ENCODE measurements at places on chromosomes 4 and X.

DNA sequence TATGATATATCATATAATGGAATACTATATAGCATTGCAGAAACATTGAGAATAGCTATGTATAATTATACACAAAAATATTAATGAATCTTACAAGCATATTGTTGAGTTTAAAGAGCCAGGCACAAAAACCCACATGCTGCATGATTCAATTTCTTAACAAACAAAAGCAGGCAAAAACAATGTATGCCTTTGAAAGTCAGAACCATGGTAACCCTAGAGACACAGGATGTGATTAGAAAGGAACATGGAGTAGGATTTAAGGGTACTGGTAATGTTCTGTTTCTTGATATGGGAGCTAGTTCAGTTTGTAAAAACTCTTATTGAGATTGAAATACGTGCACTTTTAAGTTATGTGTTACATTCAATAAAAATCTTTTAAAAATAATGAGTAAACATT, 21.5 kb downstream of the CXCL8 start:
- no peak for DNase-seq

DNA sequence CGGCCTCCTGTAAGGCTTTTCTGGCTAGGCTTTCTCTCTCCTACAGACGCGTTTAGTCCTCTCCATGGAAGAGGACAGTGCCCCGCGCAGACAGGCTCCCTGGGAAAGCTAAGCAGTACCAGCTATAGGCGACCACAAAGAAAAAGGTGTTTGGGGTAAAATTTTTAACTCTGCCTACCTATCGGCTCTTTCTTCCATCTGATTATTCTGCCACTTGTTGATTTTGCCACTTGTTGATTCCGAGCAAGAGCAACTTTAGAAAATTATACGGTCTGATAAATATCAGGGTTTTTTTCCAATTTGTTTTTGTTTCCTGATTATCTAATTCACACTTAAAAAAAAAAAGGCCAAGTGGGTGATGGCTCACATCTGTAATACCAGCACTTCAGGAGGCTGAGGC, 1600.5 kb upstream of the TENM3 start:
- no peak for DNase-seq

DNA sequence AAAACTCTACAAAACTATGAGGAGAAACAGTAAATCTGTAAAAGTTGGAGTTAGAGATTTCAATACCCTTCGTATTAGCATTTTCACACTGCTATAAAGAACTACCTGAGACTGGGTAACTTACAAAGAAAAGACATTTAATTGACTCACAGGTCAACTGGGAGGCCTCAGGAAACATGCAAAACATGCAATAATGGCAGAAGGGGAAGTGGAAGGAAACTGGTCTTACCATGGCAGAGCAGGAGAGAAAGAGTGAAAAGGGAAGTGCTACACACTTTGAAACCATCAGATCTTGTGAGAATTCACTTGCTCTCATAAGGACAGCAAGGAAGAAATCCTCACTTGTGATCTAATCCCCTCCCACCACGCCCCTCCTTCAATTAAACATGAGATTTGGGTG, 949.9 kb downstream of the TECRL start:
- no peak for DNase-seq

DNA sequence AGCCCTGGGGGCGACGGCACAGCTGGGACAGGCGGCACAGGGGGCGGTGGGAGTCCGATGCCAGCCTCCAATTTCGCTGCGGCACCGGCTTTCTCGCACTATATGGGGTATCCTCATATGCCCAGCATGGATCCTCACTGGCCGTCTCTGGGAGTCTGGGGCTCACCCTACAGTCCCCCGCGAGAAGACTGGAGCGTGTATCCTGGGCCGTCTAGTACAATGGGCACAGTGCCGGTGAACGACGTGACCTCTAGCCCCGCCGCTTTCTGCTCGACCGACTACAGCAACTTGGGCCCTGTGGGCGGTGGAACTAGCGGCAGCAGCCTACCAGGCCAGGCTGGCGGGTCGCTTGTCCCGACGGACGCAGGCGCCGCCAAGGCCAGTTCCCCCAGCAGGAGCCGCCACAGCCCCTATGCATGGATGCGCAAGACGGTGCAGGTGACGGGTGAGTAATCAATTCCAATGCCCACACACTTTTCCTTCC, 500 bp downstream of the CDX4 start:
- no peak for DNase-seq

GRCh38 chrX:40145001-40145922, 47.5 kb upstream of the BCOR start:
- DNase-seq, result no peak

DNA sequence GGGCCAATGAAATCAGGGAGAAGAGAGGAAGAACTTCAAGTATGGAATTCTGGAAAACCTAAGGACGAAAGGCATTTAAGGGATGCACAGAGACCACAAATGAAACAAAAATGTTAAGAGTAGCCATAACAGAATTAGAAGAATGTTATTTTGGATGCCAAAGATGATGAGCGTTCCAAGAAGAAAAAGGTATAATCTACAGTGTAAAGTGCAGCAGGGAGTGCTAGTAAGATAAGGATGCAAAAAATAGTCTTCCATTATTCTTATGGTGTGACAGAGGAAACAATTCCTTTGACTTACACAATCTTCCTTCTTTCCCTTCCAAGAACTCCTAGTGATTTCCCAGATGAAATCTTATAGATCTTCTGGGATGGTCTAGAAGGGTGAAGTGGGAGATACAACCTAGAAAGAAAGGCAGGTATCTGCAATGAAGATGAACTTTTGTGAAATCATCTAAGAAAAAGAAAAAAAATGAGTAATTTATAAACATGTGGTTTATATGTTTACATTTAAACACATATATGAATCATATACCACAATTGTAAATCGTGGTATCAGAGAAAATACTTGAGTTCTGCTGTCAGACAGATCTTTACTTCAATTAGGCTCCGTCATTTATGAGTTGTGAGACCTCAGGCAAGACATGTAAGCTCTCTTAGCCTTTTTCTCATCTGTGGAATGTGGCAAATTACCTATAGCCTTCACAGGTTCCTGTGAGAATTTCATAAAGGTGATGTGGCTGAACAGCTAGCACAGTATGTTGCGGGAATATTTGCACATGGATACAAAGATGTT, 8.1 kb downstream of the MORF4L2 start:
- DNase-seq, result no peak

DNA sequence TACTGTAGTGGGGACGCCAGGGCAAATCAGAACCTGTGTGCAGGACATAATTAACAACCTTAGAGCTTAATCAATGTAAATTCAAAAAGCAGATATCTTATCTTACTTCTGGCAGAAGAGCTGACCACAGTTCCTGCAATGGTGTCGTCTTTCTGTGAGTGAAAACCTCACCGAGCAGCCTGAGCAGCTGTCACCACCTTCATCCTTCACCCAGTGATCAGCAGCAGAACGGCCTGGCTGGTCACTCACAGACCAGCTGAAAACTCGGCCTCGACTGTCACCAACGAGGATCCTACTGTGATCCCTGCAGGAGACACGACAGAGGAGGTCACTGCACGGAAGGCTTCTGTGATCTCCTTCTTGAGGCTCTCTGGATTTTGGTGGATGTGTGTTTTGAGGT, 94.2 kb downstream of the CDS1 start:
- no peak for DNase-seq

- DNase-seq, result no peak
These were observed 17.5 kb upstream of the GYG2 start for GRCh38 chrX:2811271-2811670.

GRCh38 chr4:1347410-1347864, 429 bp downstream of the UVSSA start:
- no peak for DNase-seq

- DNase-seq, result no peak
These were observed 104.6 kb upstream of the MXRA5 start for GRCh38 chrX:3450881-3451570.

DNA sequence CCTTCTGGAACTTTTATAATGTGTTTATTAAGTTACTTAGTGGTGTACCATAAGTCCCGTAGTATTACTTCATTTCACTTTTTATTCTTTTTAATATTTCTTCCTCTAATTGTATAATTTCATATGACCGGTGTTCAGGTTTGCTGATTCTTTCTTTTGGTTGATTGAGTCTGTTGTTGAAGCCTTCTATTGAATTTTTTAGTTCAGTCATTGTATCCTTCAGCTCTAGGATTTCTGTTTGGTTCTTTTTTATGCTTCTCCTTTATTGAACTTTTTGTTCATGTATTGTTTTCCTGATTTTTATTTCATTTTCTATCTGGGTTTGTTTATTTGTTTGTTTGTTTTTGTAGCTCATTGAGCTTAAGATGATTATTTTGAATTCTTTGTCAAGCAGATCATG, 8.8 kb downstream of the CEP44 start:
- DNase-seq, result no peak

DNA sequence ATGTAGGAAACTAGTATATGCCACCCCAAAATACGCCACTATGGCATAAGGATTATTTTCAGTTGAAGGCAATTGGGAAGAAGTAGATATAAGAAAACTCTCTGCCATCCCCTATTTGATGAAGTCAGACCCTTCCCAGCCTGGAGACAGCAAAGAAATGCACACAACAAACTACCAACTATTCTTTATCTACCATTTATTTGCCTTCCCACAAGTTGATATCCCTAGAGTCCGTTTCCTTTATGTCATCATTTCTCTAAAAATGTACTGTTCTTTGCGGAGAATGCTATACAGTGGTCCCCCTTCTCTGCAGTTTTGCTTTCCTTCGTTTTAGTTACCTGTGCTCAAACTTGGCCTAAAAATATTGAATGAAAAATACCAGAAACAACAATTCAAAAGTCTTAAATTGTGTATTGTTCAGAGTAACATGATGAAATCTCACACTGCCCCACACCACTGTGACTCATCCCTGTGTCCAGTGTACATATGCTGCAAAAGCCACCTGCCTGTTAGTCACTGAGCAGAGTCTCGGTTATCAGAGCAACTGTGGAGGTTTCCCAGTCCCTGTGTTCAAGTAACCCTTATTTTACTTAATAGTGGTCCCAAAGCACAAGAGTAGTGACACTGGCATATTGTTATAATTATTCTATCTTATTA, 152.3 kb downstream of the WDFY3 start:
- peak; percentile 11 for DNase-seq

GRCh38 chr4:157170321-157170720, 50.2 kb upstream of the GRIA2 start:
- DNase-seq, result no peak

GRCh38 chr4:151103758-151104157, 4.3 kb downstream of the RPS3A start:
- no peak for DNase-seq

GRCh38 chrX:45434231-45434630, 233.6 kb upstream of the DIPK2B start:
- DNase-seq, result no peak

GRCh38 chrX:48492293-48492910, 16.4 kb upstream of the PORCN start:
- DNase-seq, result no peak

DNA sequence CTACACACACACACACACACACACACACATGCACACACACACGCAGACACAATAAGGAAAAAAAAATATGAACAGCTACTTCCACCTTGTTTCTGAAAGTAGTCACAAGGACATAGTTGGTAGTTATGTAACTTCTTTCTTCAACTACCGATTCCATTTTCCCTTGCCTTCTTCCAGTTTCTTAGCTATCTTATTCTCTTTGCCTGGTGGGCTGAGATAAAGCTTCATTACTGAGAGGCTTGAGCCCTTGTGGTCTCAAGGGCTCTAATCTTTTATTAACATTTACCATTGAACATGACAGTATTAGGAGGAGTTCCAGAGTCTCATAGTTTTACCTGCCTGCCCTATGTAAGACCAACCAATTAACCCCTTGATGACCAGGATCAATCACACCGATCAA, 8.9 kb upstream of the SMIM10 start:
- no peak for DNase-seq

GRCh38 chr4:164212134-164212533, 541.8 kb upstream of the SMIM31 start:
- DNase-seq, result no peak

DNA sequence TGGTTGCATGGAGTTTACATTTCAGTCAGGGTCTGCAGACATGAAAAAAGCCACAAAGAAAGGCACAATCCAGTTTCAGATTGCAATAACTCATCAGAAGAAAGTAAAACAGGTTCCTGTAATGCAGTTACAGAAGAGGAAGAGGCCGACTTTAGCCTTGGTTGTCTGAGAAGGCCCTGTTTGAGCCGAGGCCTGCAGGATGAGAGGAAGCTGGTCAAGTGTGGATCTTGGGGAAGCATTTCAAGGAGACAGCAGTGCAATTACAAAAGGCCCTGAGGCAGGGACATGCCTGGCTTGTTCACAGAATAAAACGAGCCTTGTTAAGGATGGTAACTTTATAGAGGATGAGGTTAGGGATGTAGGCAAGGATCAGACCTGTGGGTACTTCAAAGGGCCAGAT, 62.4 kb downstream of the AFF2 start:
- DNase-seq, result no peak

DNA sequence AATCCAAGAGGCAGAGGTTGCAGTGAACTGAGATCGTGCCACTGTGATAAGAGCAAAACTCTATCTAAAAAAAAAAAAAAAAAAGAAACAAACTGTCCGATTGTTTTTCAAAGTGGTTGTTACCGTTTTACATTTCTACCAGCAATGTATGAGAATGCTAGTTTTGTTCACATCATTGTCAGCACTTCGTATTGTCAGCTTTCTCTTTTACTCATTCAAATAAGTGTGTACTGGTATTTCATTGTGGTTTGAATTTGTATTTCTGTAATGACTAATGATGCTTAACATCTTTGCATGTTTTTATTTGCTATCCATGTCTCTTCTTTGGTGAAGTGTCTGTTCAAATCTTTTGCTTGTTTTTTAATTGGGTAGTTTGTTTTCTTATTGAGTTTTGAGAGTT, 65.8 kb downstream of the GPR101 start:
- DNase-seq, result no peak

DNA sequence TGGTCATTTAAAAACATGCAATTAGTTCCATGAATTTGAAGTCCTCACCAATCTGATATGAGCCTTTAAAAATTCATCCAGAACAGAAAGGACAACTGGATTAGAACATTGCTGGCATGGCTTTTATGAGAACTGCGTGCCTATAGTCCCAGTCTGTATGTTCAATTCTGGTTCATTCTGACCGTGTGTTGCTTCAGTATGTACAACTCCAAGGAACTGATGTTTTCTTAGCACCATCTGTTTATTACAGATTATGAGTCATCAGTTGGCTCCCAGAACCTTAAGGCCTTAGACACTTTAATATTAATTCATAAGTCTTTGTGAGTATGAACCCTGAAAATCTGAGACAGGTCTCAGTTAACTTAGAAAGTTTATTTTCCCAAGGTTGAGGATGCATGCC, 115.0 kb downstream of the CEP44 start:
- DNase-seq, result no peak

DNA sequence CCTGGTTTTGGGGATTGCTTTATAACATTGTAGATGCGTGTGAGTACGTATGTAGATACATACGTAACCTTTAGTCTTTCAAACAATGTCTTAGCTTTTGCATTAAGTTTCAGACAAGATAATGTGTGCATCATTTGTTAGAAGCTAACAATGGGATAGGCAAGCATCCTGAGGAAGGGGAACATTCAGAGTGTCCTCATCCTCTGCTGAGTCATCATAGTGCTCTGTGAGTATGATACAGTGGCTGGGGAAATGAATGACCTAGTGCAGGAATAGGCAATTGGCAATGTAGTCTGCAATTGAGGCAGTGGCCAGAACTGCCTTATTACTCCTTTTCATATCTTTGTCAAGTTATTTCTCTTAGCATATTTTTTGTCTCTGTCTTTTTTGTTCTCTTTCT, 7.3 kb downstream of the NAP1L5 start:
- DNase-seq, result no peak

Data from NK-92 treated with Interleukin-12 subunit alpha and Interleukin-12 subunit beta, amount 100 ng/mL, for 24 hours (cell line).